ENCODE measurements at places on chromosomes 16 and 17.

DNA sequence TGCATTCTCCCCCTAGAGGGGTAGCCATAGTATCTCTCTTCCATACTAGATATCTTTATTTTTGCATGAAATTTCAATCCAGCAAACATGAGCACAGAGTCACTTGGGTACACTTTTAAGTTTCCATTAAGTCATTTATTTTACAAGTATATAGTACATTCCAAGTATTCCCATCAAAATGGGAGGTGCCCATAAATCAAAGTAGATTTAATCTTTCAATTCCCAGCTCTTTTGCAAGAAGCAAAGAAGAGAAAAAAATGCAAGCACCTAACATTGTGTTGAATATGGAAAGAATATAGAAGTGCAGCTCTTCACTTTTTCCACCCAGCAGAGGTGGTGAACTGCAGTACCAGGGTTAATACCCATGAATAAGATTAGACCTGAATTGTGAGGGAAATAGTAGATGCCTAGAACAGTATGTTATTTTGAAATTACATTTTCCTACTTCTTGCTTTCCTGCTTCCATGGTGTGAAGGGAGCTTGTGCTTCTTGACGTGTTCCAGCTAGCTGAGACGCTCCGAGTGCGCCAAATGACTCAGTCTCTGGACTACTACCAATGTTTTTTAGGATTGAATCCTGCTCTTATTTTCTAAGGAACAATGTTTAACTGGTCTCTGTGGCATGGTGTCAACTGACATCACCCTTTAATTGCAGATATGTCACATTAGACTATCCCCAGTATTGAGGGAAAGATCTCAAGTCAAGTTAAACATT is 151.1 kb upstream of the MAF start:
- no peak for DNase-seq

GRCh38 chr16:63628812-63629211 is 1493.1 kb downstream of the CDH11 start:
- DNase-seq: no peak

GRCh38 chr17:58517378-58517927 is 3.0 kb upstream of the MTMR4 start:
- DNase-seq: no peak

GRCh38 chr17:1485423-1486376 is 6.8 kb downstream of the MYO1C start:
- DNase-seq: peak; percentile 14

GRCh38 chr17:75109046-75109406 is 743 bp upstream of the ARMC7 start:
- no peak for DNase-seq

GRCh38 chr17:76909971-76910760 is 42.0 kb downstream of the MGAT5B start:
- no peak for DNase-seq

GRCh38 chr16:70298988-70299938 is at the start of gene DDX19B:
DDX19B (plus strand) TSS chr16:70299186; CDS start chr16:70299298, 112 bp downstream.
- peak; percentile 25 for DNase-seq

- DNase-seq: no peak
Measured at GRCh38 chr17:152860-153420, 15.6 kb downstream of the SCGB1C2 start.

GRCh38 chr17:14813649-14814370 is 451.3 kb downstream of the PMP22 start:
- DNase-seq: no peak

GRCh38 chr16:81096715-81097208 is 567 bp upstream of the GCSH start:
- no peak for DNase-seq

DNA sequence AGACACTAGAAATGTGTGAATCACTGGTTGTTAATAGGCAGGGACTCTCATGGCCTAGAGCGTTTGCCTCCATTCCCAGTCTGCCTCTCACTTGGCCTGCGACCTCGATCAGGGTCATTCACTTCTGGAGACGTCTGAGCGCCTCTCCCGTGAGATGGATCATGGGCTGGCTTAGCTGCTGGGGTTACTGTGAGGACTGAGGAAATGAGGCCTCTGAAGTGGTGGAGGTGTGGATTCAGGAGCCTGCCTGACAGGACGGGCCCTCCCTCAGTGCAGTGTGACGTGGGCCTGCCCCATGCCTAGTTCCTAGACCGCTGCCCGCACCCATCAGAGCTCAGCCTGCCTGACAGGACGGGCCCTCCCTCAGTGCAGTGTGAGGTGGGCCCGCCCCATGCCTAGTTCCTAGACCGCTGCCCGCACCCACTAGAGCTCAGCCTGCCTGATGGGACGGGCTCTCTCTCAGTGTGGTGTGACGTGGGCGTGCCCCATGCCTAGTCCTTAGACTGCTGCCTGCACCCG is 61.9 kb downstream of the BANP start:
- no peak for DNase-seq

DNA sequence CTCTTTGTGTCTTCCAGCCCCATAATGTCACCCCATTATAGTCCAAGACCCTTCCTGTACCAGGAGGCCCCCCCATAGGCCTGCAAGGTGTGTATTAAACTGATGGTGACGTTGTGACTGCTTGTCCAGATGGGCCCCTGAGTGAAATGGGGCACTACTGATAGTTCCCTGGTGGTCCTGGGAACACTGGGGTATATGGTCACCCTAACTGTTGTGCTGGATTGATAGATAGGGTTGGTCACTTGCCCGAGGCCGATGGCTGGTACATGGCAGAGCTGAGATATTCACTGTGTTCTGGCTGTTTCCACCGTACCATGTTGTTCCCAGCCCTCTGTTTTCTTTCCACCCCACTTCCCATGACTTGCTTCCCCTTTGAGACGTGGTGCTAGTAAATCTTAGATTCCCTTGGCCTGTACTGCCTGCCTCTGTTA is 4.3 kb downstream of the CNP start:
- DNase-seq: no peak

- no peak for DNase-seq
Measured at GRCh38 chr16:72428681-72429376, 256.9 kb upstream of the PMFBP1 start.

GRCh38 chr16:28188085-28188916 is 23.5 kb downstream of the XPO6 start:
- DNase-seq: no peak

DNA sequence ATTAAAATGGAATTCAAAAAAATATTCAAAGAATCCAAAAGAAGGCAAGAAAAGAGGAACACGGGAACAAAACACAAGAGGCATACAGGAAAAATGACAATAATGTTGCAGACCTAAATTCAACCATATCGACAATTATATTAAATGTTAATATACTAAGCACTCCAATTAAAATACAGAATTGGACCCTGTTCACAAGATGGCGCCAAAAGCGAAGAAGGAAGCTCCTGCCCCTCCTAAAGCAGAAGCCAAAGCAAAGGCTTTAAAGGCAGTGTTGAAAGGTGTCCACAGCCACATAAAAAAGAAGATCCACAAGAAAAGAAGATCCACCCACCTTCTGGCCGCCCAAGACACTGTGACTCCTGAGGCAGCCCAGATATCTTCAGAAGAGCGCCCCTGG is 6.3 kb upstream of the XAF1 start:
- no peak for DNase-seq

DNA sequence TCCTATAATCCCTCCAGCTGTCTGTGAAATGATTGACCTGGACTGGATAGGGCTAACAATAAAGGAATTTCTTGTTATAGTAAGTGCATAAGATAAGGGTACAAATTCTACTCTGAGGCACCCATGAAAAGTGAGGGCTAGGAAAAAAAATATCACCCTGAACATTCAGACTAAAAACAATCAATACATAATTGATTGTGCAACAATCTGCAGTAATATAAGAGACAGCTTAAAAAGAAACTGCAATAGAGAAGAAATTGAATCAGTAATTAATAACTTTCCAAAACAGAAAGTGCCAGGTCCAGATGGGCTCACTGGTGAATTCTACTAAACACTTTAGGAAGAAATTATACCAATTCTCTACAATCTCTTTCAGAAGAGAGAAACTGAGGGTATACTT is 44.2 kb upstream of the CREBBP start:
- no peak for DNase-seq

GRCh38 chr17:35752471-35752870 is 568 bp downstream of the GAS2L2 start:
- DNase-seq: no peak

DNA sequence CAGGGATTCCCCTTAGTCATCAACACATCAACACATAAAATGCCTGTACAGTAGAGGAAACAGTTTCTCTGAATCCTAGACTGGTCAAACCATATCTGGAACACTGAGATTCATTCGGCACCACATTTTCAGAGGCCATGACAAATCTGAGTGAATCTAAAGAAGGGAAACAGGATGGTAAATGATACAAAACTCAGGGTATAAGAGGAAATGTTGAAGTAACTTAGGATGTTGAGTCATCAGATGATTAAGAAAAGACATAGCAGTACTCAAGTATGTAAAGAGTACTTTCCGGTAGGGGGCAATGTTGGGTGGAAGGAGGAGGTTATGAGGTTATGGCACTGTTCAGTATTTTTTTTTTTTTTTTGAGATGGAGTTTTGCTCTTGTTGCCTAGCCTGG is 358.5 kb upstream of the PMFBP1 start:
- no peak for DNase-seq

GRCh38 chr16:83802554-83803205 is 5.1 kb upstream of the HSBP1 start:
- no peak for DNase-seq

GRCh38 chr17:72407336-72407909 is 286.6 kb downstream of the SOX9 start:
- DNase-seq: peak; percentile 87

- DNase-seq: no peak
Measured at GRCh38 chr16:84159800-84160199, 14.7 kb downstream of the DNAAF1 start.

GRCh38 chr16:65343556-65343955 is 221.7 kb upstream of the CDH11 start:
- DNase-seq: no peak

DNA sequence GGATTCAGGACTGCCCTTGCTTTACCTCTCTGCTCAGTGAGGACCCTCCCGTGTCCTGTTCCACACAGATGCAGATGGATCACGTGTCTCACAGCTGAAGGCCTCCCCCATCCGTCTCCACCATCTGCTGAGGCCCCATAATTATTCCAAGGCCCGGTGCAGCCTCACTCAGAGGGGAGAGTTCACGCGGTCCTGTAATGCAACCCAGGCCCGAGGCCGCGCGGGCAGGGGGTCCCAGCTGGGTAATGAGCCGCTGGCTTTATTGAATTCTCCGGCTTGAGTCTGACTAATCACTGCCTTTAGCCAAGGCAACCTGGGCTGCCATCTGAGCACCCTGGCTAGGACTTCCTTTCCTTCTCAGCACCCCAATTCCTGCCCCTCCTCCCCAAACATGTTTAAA is 4.4 kb upstream of the WFIKKN2 start:
- DNase-seq: no peak

DNA sequence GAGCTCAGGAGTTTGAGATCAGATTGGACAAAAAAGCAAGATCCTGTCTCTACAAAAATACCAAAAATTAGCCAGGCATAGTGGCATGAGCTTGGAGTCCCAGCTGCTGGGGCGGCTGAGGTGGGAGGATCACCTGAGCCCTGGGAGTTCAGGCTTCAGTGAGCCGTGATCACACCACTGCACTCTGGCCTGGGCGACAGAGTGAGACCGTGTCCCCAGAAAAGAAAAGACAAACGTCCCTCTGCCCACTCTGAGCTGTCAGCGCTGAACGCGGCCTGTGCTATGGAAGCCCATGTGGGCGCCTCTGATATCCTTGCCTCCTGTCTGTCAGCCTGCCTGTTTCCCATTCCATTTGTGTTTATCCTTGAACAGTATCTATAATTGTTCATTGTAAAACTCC is 50.7 kb downstream of the FOXK2 start:
- DNase-seq: no peak

GRCh38 chr16:47990676-47991075 is 165.1 kb downstream of the ABCC12 start:
- no peak for DNase-seq

DNA sequence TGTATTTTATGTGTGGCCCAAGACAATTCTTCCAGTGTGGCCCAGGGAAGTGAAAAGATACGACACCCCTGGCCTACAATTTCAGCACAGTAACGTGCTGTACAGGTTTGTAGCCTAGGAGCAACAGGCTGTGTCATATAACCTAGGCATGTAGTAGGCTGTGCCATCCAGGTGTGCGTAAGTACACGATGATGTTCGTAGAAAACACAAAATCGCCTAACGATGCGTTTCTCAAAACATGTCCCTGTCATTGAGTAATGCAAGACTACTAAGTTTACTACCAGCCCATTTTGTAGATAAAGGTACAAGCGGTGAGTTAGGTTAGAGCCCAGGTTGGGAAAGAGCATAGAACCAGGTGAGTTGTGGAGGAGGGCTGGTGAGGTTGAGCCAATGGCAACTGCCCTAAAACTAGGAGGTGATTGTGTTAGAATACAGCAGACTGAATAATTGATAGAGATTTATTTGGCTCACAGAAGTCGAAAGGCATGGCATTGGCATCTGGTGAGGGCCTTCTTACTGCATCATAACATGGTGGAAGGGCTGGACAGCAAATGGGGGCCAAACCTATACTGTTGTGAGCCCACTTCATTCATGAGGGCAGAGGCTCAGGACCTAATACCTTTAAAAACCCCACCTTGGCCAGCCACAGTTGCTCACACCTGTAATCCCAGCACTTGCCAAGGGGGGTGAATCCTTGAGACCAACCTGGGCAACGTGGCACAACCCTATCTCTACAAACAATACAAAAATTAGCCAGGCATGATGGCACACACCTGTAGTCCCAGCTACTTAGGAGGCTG is 4.2 kb downstream of the EIF1 start:
- DNase-seq: no peak

- no peak for DNase-seq
Measured at GRCh38 chr17:58360296-58361063, 8.5 kb upstream of the SUPT4H1 start.

GRCh38 chr16:11793840-11794239 is 3.2 kb downstream of the ZC3H7A start:
- DNase-seq: no peak

- no peak for DNase-seq
Measured at GRCh38 chr17:4802228-4802627, at the start of gene C17orf114. C17orf114 (minus strand) TSS chr17:4802328.

DNA sequence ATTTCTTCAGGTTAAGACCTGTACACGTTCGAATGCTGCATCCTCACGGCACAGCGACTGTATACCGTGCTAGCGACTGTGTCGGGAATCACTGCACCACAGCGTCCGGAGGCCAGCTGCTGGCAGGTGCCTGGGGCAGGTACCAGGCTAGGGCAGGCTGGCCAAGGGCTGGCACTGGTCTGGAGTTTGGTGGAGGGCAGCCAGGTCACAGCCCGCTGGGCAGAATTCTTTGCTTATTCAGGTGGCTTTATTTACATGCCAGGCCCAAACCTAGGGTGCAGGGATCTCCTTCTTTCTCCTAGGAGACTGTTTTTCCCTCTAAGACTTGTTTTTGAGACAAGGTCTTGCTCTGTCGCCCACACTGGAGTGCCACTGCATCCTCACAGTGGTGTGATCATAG is 37.9 kb downstream of the COTL1 start:
- DNase-seq: no peak

DNA sequence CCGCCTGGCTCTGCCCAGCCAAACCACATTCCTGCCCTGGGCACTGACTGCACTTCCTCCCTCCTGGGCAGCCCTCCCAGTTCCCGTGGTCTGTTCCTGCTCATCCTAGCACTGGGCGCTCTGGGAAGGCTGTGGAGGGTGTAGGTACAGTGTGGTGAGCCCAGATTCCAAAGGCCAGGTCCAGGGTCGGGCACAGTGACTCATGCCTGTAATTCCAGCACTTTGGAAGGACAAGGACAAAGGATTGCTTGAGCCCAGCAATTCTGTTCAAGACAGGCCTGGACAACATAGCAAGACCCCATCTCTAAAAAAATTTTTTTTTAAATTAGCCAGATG is 30.6 kb downstream of the C16orf74 start:
- DNase-seq: no peak
